ENCODE measurements at places on chromosomes 11 and 22. TPM values are rescaled to one million over a fixed set of nuclear protein-coding genes. Genes with fewer than 3 reads are reported as not detected.

The CCDC116 gene
- total RNA-seq, result 0.25 TPM

The EP300 gene
- 85.5 TPM for total RNA-seq

The ENTHD1 gene
- not detected for total RNA-seq

The UNC93B1 gene
- total RNA-seq, result 17.2 TPM

The KCTD14 gene
- total RNA-seq, result 0.45 TPM

The DMC1 gene
- 1.3 TPM for total RNA-seq

The CCDC188 gene
- 0.45 TPM for total RNA-seq
